ENCODE measurements at places on chromosomes 4 and X. TPM values are rescaled to one million over a fixed set of nuclear protein-coding genes. Genes with fewer than 3 reads are reported as not detected.

GRCh38 chr4:136864604-136865185 lies 667.6 kb downstream of the PCDH18 start:
- DNase-seq: peak; percentile 79

DNA sequence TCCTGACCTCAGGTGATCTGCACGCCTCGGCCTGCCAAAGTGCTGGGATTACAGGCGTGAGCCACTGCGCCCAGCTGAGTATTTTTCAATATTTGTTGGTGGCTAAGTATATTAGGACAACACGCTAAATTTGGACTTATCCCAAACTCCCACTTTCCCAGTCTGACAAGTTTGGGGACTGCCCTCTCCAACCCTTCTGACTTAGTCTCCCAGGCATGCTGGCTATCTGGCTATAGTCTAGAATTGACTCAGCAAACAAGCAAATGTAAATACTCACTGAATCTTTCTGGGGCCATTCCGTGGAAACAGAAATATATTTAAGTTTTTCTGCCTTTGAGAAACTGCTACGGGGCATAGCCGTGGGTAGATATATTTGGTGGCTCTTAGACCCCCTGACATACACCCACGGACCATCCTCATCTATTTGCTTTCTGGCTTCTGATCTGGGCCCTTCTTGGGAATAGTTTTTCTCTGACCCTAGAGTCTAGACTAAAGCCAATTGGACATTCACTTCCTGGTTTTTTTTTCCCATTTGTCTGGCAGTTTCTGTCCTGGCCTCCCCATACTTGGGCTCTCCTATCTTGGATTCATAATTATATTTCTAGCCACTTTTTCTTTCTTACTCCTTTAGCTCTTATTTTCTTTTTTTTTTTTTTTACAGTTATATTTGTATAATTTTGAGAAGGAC lies 11.3 kb upstream of the DOCK11 start:
- DNase-seq: peak; percentile 51

DNA sequence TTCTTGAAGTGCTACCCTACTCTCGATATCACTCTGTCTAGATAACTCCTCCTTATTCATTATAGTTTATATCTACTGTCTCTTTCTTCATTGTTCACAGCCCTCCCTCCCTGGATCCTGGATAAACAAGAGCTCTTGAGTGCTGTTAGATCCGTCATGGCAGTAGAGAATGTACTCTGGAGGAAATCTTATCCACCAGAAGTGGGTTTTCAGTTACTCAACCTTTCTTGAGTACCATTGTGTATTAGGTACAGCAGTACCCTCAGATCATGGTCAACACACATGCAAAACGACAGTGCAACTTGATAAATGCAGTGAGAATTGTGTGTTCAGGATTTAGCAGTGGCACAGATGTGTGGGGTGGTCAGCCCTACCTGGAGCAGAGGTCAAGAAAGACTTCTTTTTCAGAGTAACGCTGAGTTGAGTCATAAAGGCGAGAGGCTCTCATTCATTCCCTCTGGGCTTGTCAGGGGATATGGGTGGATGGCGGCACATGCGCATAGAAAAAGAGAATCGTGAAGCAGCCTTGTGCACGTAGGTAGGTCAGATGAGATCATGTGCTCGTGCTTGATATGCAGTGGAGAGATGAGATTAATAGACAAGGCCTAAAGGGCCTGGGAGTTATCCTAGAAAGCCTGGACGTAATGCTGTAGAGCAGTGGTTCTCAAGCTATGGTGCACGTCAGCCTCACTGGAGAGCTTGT lies 89.5 kb downstream of the SNX25 start:
- no peak for DNase-seq

GRCh38 chrX:153763989-153764755 lies at the start of gene PLXNB3:
TSS of gene PLXNB3 (plus strand) at chrX:153764249. CDS start at chrX:153765536, 1,287 bp downstream.
- DNase-seq: peak; percentile 94

DNA sequence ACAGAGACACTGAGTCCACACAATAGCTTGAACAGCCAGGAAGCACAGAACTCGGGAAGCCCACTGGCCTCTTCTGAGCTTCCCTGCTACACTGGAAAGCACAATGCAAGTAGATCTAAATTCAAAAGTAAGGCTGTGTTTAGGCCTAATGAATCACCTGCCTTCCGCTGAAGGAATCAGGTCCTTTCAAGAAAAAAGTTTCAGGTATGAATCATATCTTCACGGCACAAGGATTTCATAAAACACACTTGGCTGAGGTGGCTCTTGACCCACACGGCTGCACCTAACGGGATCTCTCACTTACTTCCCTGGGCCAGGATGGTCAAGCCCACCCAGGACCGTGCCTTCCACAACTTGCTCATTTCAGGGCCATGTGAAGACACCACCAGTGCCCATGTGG lies 59.3 kb downstream of the IRF2 start:
- DNase-seq: peak; percentile 32

- DNase-seq: no peak
Measured at GRCh38 chr4:57144466-57144865, 34.3 kb upstream of the IGFBP7 start.

DNA sequence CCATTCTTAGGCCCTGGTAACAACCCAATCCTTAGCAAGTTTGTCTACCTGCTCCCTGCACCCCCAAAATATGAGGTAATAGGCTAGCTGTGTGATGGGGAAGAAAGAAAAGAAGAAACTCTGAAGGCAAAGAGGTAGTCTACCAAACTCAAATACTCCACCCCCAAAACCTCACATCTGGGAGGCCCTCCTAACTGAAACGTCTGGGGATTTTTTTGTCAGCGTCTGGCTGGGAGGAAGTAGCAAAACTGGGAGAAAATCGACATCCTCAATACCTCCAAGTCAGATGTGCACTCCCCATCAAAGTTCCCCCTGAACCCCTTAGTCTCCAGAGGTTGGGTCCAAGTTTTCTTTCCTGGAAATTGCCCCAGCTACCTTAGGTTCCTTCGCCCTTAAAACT lies 1.0 kb downstream of the LAMP2 start:
- DNase-seq: no peak

The SYTL4 gene
- total RNA-seq: 3.2 TPM

DNA sequence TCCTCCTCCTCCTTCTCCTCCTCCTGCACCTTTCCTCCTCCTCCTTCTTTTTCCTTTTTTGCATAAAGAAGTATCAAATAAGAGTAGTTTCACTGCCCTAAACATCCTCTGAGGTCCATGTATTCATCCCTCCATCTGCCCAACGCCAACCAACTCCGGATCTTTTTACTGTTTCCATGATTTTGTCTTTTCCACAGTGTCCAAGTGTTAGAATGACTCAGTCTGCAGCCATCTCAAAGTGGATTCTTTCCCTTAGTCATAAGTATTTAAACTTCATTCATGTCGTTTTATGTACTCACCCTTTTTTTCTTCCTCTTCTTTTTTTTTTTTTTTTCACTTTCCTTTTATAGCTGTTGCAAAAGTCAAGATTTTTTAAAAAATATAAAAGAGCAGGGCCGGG lies 12.9 kb downstream of the CSF2RA start:
- DNase-seq: peak; percentile 40

DNA sequence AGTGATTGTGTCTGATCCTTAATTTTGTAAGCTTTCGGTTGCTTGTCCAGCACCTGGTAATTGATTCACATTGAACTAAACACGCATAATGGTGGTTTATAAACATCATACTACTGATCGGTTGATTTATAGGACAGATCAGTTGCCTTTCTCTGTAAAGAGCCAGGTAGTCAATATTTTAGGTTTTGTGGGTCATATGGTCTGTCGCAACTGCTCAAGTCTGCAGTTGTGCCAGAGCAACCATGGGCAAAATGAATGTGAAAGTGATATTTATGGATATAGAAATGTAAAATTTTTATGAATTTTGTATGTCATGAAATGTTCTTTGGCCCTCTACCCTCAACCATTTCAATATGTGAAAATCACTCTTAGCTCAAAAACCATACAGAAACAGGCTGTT lies 8.9 kb downstream of the JADE1 start:
- no peak for DNase-seq

DNA sequence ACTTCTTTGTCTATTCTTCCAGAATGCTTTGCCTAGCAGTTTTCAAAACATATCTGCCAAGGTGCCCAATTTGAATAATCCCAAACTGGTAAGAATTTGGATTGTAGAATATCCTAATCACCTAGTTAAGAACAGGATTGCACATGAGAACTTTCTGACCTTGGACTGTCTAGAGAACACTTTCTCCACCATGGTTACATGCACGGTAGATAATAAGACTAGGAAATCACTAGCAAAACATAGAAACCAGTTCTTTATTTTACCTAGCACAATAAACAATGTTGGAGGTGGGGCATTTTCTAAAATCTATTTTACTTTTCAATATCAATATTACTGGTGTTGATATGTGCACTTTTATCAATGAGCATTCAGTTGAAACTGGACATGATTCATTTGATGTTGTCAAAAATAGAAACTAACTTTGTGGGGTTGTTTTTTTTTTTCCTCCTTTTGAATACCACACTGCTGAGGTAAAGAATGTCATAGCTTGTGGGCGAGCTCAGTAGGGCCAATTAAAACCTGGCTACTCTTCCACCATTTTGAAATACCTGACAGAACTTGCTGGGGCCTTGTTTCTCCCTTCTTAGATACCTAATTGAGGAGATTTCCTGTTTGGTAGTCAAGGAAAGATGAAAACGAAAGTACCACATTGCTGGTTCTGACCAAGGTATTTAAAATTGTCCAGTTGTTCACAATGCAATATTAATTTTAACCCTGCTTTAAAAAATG lies 10.4 kb downstream of the MID1IP1 start:
- DNase-seq: no peak

GRCh38 chr4:11495818-11496217 lies 67.1 kb upstream of the HS3ST1 start:
- no peak for DNase-seq

GRCh38 chr4:128916832-128917231 lies 107.3 kb downstream of the JADE1 start:
- DNase-seq: no peak

The DGAT2L6 gene
- not detected for total RNA-seq

GRCh38 chr4:147787204-147787603 lies 55.3 kb downstream of the ARHGAP10 start:
- DNase-seq: peak; percentile 42

GRCh38 chr4:123587983-123588494 lies 191.4 kb downstream of the SPRY1 start:
- DNase-seq: peak; percentile 94

GRCh38 chr4:125547836-125548235 lies 233.1 kb downstream of the FAT4 start:
- no peak for DNase-seq

- DNase-seq: peak; percentile 71
Measured at GRCh38 chr4:74794382-74795010, at the start of gene BTC. TSS of gene BTC (minus strand) at chr4:74794523. CDS start at chr4:74794325, 198 bp downstream.

GRCh38 chr4:54958236-54958635 lies 167.2 kb downstream of the KDR start:
- no peak for DNase-seq

DNA sequence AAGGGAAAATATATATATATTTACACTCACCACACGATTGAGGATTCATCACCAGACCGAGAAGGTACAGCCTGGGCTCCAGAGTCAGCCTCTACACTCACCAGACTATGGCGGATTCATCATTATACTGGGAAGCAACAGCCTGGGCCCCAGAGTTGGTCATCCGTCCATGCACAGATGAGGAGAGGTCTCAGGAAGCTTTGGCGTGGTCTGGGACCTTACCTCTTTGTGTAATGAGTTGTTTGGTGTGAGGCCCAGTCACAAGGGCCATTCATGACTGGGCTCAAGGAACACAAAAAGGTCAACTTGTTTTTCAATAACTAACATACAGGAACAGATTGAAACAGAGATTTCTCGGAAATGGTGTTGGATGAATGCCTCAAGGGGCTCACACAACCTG lies 926.1 kb downstream of the FAM133A start:
- no peak for DNase-seq

- no peak for DNase-seq
Measured at GRCh38 chr4:3759236-3759635, 6.9 kb upstream of the ADRA2C start.

GRCh38 chrX:14050709-14051108 lies 21.0 kb upstream of the GEMIN8 start:
- DNase-seq: no peak

GRCh38 chr4:37662861-37663390 lies 23.2 kb downstream of the RELL1 start:
- DNase-seq: no peak

GRCh38 chr4:138972956-138973801 lies 42.4 kb upstream of the NOCT start:
- no peak for DNase-seq

The GABRB1 gene
- total RNA-seq: not detected

The CLDN34 gene
- total RNA-seq: 0.66 TPM

GRCh38 chr4:147370881-147371280 lies 110.0 kb upstream of the EDNRA start:
- peak; percentile 40 for DNase-seq

- DNase-seq: peak; percentile 59
Measured at GRCh38 chrX:16671005-16671404, 21.0 kb downstream of the S100G start.

The PRKG2 gene
- 0.40 TPM for total RNA-seq

- no peak for DNase-seq
Measured at GRCh38 chr4:93466446-93466845, 362.1 kb upstream of the ATOH1 start.

GRCh38 chrX:55167901-55168300 lies 52.2 kb upstream of the PAGE5 start:
- no peak for DNase-seq

The TSPAN5 gene
- 50.3 TPM for total RNA-seq

The OPRPN gene
- not detected for total RNA-seq

DNA sequence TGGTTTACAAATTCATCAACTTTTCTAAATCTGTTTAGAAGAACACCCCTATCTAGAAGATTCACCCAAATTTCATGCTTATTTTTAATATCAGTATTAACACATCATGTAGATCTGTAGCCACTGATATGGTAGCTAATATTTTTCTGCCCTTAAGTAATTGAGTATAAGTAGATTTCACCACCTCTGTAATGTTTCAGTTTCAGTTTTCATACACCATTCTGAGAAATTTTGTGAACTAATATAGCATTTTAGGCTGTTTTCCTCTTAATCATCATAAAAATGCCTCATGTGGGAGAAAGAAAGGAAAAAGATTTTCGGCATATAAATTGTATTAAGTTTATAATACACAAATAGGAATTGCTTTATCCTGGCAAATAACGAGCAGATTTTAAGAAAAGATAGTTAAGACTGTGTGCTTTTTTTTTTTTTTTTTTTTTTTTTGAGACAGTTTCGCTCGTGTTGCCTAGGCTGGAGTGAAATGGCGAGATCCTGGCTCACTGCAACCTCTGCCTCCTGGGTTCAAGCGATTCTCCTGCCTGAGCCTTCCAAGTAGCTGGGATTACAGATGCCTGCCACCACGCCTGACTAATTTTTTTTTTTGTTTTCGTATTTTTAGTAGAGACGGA lies 21.4 kb upstream of the RBPJ start:
- DNase-seq: no peak

Measured in PC-3 (cell line).